H1 (cell line): ENCODE measurements at places on chromosomes 16 and 17. TPM values are rescaled to one million over a fixed set of nuclear protein-coding genes. Genes with fewer than 3 reads are reported as not detected.

KLHL10 gene
- total RNA-seq = 0.19 TPM in 1 of 2 replicates, not detected in the other

OR1E1 gene
- not detected in 2 replicates for total RNA-seq

KRT35 gene
- total RNA-seq = not detected in 2 replicates

STUB1 gene
- total RNA-seq = 87.3 and 89.9 TPM in 2 replicates

UTP18 gene
- 79.6 and 85.7 TPM in 2 replicates for total RNA-seq

RCVRN gene
- not detected in 2 replicates for total RNA-seq

C16orf74 gene
- 6.1 and 7.3 TPM in 2 replicates for total RNA-seq

SLC35G6 gene
- total RNA-seq = not detected in 2 replicates

SSTR5 gene
- 0.31 and 0.56 TPM in 2 replicates for total RNA-seq

PIMREG gene
- total RNA-seq = 133 and 143 TPM in 2 replicates

GAS2L2 gene
- total RNA-seq = 0.13 TPM in 1 of 2 replicates, not detected in the other

KRT9 gene
- total RNA-seq = not detected in 2 replicates

CDRT4 gene
- 1.4 and 2.6 TPM in 2 replicates for total RNA-seq

RGS11 gene
- 0.84 and 1.1 TPM in 2 replicates for total RNA-seq

OR1A1 gene
- not detected in 2 replicates for total RNA-seq

ENPP7 gene
- not detected in 2 replicates for total RNA-seq

CD300A gene
- 0.46 and 0.52 TPM in 2 replicates for total RNA-seq

AANAT gene
- total RNA-seq = not detected in 2 replicates

CHRNE gene
- 0.15 and 0.40 TPM in 2 replicates for total RNA-seq

KRTAP4-1 gene
- total RNA-seq = not detected in 2 replicates

CLEC18A gene
- total RNA-seq = 0.92 and 1.4 TPM in 2 replicates

KRTAP3-1 gene
- not detected in 2 replicates for total RNA-seq

PIPOX gene
- total RNA-seq = 55.5 and 57.2 TPM in 2 replicates

YBX2 gene
- 27.6 and 30.5 TPM in 2 replicates for total RNA-seq

ZG16 gene
- total RNA-seq = not detected in 2 replicates

RAB37 gene
- 5.2 and 5.5 TPM in 2 replicates for total RNA-seq

DRC3 gene
- total RNA-seq = not detected in 2 replicates

ITGAD gene
- not detected in 2 replicates for total RNA-seq

OSGIN1 gene
- 0.48 and 0.58 TPM in 2 replicates for total RNA-seq

HNF1B gene
- total RNA-seq = 0.13 TPM in 1 of 2 replicates, not detected in the other

MPV17L gene
- total RNA-seq = 7.3 and 8.2 TPM in 2 replicates

HBA1 gene
- total RNA-seq = 1.1 and 2.3 TPM in 2 replicates

EVPLL gene
- not detected in 2 replicates for total RNA-seq

BEAN1 gene
- total RNA-seq = not detected in 2 replicates

PROCA1 gene
- 17.8 and 21.2 TPM in 2 replicates for total RNA-seq

CEP295NL gene
- 1.4 and 2.0 TPM in 2 replicates for total RNA-seq
